Eye (tissue), 1 donor: ENCODE measurements at places on chromosomes 3 and 15.
A peak's percentile ranks its signal among the peaks of the same experiment; 100 is the strongest.

DNA sequence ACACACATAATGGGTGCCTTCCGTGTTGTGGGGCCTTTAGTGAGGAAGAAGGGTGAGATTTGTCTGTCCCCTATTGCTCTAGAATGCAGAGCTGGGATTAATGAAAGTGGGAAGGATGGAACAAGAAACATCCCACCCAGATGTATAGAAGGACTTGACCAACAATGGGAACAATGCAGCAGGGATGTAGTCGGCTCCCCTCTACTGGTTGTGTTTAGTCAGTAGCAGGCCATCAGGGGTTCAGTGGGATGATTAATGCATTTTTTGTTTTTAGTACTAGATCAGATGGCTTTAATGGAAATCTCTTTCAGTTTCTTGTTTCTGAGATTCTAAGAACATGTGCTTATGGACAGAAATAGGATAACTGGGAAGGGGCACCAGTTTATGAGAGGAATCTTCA lies 156.0 kb upstream of the ROPN1 start:
- DNase-seq = no peak

DNA sequence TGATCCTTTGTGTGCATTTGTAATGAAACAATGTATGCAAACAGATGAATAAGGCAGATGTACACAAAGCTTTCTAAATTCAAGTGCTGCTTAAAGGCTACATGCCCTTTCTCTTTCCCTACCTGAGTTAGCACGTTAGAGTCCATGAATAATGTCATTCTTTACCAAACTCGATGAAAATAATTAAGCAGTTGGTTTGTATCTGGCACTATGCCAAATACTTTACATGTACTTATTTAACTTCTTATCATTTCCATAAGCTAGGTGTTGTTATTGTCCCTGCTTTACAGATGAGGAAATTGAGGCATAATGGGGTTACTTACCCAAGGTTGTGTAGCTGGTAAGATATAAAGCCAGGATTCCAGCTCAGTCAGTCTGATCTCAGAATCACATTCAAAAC lies 2.4 kb downstream of the GPR171 start:
- no peak for DNase-seq

GRCh38 chr3:172467170-172467824 lies 19.0 kb upstream of the GHSR start:
- DNase-seq = no peak

DNA sequence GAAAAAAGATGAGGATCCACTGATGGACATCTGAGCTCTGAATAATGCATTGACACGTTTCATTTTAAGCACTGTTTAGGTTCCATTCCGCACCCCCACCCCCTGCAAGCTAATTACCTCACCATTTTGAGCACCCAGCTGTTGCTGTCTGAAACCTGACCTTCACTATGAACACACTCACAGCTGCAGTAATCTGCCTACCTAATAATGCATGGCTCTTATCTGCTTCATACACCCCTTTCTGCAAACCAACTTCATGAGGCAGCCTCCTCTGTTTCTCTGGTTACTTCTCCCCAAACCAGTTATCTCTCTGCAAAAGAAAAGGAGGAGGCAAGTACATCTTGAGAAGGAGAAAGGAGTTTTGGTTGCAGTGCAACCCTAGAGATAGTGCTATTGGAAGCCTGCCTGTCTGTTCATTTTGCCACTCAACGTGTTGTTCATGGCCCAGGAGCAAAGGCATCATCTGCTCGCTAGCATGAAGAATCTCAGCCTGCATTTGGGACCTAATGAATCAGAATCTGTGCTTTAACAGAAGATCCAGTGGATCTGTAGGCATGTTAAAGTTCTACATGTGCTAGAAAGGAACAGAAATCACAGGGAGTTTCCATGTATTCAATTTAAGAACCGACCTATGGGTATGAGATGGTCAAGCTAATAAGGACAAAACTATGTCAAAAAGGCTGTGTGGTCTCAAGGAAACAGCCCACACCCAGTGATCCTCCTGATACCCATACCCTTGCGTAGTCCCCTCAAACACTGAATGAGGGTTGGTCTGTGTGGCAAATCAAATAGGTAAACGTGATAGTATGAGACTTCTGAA lies 87.2 kb downstream of the MB21D2 start:
- DNase-seq = peak; percentile 35

DNA sequence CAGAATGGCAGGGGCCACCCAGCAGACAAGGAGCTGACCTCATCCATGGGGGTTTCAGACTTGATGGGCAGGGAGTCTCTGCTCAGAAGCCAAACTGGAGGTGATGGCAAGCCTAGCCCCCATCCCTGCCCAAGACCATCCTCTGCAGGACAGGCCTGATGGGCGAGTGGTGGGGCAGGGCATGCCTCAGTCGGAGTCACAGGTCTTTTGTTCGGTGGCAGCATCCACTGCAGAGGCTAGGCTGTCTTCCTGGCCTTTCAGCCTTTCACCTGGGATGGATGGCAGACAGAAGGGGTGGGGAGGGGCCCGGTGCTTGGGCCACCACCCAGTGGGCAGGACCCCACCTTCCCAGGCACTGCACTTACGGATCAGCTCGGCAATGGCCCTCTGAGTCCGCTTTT lies 44.4 kb downstream of the PTH1R start:
- DNase-seq = no peak

GRCh38 chr3:22730701-22731100 lies 472.4 kb upstream of the UBE2E2 start:
- no peak for DNase-seq

DNA sequence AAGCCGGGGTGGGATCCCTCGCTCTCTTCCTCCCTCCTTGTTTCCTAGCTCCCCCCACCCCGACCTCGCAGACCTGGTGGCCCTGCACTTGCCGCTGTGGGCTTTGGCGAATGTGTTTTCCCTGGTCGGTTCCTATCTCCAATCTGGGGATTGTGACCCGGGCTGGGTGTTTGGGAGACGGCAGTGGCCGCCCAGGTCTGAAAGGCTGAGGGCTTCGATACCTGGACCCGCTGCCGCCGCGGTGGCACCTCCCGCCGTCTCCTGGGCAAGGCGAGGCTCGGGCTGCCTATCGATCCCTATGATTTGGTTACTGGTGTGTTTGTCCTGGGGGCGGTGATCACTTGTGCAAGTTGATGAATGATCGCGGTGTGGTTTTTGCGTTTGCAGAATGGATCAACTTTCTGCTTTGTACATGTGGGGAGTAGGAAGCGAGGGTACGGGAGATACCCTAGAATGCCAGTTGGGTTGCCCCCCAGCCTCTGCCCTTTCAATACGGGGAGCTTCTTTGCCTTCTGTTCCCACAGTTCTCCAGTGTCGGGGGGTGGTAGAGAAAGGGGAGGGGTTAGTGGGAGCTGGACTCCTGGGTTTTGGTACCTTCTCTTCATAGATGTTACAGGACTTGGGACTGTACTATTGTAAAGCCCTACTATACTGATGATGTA lies 3.0 kb downstream of the BBX start:
- no peak for DNase-seq

GRCh38 chr3:56826831-56827722 lies 25.3 kb upstream of the ARHGEF3 start:
- no peak for DNase-seq

- DNase-seq = peak; percentile 85
These were observed at the start of gene PLCL2 for GRCh38 chr3:16884748-16885592. PLCL2 (plus strand) TSS chr3:16884955; CDS start chr3:16885040, 85 bp downstream.

- DNase-seq = no peak
These were observed 18.2 kb downstream of the CCR4 start for GRCh38 chr3:32969656-32970055.

GRCh38 chr3:192980632-192981031 lies 63.0 kb upstream of the MB21D2 start:
- no peak for DNase-seq

DNA sequence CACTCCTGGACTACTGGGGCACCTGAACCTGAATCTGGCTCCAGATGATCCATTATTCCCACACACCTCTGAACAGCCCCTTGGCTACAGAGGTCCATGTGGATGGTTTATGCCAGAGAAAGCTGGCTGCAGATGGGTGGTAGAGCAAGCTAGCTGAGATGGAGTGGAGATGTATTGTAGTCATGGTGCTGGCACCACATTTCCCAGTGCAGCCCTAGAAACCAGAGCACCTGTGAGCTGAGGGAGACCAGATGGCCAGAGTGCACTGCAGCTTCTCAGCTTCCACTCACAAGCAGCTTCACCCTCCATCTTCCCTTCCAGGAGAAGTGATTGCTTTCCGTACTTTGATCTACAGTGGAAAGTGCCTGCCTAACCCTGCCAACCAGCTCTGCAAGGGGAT lies 29.9 kb downstream of the RBP1 start:
- DNase-seq = no peak

GRCh38 chr3:157290766-157291165 lies 130.8 kb upstream of the CCNL1 start:
- peak; percentile 52 for DNase-seq

- no peak for DNase-seq
These were observed 484.0 kb upstream of the TGFBR2 start for GRCh38 chr3:30122359-30122758.

- DNase-seq = no peak
These were observed 32.3 kb upstream of the LEKR1 start for GRCh38 chr3:156793851-156794250.

GRCh38 chr3:174325834-174326700 lies 533.1 kb upstream of the NAALADL2 start:
- DNase-seq = peak; percentile 48

GRCh38 chr3:179825527-179826246 lies 172.8 kb downstream of the USP13 start:
- no peak for DNase-seq

DNA sequence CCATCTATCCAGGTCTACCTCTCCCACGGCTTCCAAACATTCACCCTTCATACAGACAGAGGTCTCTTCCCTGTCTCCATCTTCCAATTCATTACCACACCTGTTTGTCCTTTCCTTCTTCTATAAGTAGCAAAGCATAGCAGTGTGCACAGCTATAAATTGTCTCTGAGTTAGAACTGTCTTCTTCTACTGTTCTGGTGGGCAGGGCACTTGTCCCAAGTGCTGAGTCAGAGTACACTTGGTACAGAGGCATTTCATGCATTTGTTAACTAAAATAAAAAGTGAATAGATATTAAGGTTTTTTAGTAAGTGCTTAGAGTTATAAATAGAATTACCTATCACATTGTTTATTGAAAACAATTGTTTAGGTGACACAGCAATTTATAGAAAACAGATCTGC lies 150.1 kb upstream of the CCDC54 start:
- no peak for DNase-seq

DNA sequence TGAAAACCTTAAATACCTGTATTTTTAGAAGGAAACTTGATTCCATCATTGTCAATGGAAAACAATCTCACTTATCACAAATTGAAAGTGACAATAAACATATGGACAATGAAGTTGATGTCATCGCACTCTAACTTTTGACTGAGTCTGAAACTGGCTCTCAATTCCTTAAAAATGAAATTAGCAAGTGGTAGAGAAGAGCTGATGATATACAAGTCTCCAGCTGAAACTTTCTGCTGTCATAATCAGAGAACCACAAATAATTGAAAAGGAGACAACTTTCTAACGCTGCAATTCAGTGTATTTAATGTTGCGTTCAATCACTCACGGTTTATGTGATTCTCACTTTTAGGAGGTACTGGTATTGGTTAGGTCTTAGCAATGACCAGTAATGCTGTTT lies 37.5 kb downstream of the EPHB1 start:
- no peak for DNase-seq

DNA sequence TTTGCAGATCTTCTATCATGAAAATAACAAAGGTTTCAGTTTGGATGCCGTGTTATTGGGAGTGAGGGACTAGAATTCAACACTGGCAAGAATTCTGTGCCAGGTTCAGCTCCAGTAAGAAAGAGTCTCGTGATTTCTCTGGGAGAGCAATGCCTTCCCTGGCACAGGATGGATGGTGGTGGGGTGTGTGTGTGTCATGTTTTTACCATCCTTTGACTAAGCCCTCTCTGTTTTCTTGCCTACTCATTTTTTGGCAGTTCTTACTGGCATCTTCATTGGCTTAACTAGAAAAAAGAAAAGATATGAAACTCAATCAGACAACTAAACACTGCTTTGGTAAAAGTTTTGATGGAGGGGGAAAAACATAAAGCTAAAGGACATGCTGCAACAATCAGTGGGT lies 86.6 kb downstream of the FMN1 start:
- no peak for DNase-seq

GRCh38 chr15:83163032-83163431 lies 44.6 kb downstream of the HDGFL3 start:
- DNase-seq = no peak

- DNase-seq = no peak
These were observed 20.4 kb downstream of the MAGI1 start for GRCh38 chr3:66018057-66019033.

DNA sequence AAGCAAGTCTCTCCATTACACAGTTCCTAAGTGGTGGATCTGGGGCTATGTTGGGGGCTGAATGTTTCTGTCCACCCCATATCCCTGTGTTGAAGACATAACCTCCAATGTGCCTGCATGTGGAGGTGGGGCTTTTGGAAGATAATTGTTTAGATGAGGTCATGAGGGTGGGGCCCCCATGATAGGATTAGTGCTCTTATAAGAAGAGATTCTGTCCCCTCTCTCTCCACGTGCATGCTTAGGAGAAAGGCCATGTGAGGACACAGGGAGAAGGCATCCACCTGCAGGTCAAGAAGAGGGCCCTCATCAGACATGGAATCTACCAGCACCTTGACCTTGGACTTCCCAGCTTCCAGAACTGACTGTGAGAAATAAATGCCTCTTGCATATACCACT lies 231.0 kb upstream of the CHRNA7 start:
- no peak for DNase-seq

DNA sequence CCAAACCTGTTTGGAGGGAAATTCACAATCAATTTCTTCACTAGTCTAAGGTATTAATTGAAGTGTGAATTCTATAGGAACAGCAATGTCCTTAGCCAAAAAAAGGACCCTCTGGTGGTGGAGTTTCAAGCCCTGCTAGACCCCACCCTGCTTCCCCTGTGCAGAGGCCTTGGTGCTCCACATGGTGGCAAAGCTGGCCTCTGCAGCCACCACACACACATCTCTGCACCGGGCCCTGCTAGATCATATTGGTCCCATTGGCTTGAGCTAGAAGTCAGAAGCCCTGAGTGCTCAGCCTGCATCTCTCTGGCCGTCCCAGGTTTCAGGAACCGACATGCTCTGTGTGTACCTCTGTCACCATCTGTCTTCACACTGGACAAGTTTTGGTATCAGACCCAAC lies 220.9 kb upstream of the TRIM42 start:
- no peak for DNase-seq

- no peak for DNase-seq
These were observed 3.3 kb downstream of the PDCD10 start for GRCh38 chr3:167731393-167731792.

GRCh38 chr15:95935852-95936251 lies 394.6 kb upstream of the NR2F2 start:
- no peak for DNase-seq

- no peak for DNase-seq
These were observed 42.5 kb downstream of the CCDC12 start for GRCh38 chr3:46934072-46934471.

- no peak for DNase-seq
These were observed 344 bp downstream of the LINS1 start for GRCh38 chr15:100601617-100602063.
